Left ventricle myocardium inferior (tissue), 1 donor: ENCODE measurements at places on chromosomes 11 and 22.

- no peak for DNase-seq
Measured at GRCh38 chr11:105027678-105028077, 4.7 kb upstream of the CASP5 start.

DNA sequence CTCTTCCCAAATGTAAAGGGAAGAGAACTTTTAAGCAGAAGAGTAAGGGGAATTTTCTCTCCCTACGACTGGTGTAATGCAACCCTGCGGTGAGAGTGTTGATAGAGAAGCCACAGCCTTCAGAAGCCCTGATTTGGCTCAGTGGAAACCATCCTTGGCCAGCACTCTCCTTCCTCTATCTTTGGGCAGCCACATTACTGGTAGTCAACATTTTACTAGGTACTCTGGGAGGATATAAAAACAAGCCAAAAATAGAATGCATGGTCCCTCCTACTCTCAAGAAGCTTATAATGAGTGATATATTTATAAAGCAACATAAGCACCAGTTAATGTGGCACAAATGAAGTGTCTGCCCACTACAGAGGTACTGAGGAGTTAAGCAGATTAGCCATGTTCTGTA, 201.8 kb upstream of the NCAM1 start:
- no peak for DNase-seq

GRCh38 chr11:114448749-114449482, 9.6 kb downstream of the REXO2 start:
- DNase-seq = no peak

DNA sequence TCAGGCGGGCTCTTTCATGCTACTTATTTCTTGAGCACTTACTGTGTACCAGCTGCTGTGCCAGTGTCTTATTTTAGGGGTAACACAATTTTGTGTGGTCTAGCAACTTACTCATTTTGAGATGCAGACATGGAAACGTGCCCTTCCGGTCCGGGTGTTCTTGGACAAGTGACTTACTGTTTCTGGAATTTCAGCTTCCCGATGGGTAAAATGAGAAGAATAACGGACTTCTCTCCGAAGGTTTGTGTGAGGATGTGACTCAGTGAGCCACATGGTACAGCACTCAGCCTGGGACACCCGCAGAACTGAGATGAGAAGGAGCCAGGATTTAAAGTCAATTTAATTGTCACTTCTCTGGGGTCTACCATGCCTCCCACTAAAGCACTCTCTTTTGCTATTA, 114.5 kb upstream of the SYT13 start:
- DNase-seq = no peak

- DNase-seq = peak; percentile 44
Measured at GRCh38 chr11:2928605-2929530, at the start of gene PHLDA2. TSS of gene PHLDA2 (minus strand) at chr11:2929420. CDS start at chr11:2929364, 56 bp downstream.

GRCh38 chr11:14308114-14308896, 50.7 kb downstream of the RRAS2 start:
- DNase-seq = no peak

DNA sequence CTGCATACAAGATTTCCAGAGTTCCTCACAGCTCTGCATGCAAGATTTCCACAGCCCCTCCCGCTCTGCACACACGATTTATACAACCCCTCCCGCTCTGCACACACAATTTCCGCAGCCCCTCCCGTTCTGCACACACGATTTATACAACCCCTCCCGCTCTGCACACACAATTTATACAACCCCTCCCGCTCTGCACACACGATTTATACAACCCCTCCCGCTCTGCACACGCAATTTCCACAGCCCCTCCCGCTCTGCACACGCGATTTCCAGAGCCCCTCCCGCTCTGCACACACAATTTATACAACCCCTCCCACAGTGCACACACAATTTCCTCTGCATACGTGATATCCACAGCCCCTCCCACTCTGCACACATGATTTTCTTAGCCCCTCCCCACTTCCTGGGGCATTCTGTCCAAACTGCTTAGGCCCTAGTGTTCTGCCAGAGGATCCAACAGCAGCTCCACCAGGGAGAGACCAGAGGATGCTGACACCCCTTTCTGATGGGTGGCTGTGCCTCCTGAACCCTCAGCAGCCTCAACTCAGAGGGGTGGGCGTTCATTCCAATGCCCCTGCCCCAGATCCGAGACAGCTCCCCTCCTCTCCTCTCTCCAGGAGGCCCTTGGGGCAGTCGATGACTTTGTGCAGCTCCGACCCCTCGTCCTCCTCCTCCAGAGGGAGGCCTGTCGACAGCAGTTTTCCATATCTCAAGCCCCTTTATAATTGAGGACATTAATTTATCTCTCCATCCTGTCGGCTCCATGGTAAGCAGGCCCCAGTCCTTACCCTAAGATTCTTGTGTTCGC, 671.7 kb downstream of the BRD1 start:
- DNase-seq = no peak

- no peak for DNase-seq
Measured at GRCh38 chr22:33088418-33088817, 30.2 kb upstream of the SYN3 start.

GRCh38 chr11:13889552-13890249, 72.8 kb upstream of the SPON1 start:
- no peak for DNase-seq

GRCh38 chr11:45301537-45302246, 15.6 kb upstream of the SYT13 start:
- no peak for DNase-seq

DNA sequence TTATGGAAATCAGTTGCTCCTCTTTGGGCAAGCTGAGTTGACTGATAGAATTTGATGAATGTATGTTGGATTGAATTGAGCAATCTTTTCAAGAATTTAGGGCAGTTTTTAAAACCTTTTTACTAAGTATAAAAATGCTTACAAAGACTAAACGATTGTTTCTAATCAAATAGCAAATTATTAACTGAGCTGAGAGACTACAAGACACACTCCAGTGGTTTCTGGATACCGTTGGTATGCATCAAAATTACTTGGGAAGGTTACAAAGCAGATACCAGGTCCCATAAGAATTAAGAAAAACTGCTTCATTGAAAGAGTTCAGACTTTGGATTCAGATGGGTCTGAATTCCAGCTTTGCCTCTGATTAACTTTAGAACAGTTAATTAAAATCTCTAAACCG, 721.4 kb downstream of the FAM181B start:
- no peak for DNase-seq
